T-helper 17 cell (primary cell): ENCODE measurements at places on chromosomes 7 and 10.

GRCh38 chr10:4723860-4724259 lies 102.1 kb upstream of the AKR1E2 start:
- DNase-seq = no peak

GRCh38 chr10:78974617-78975317 lies 94.0 kb upstream of the ZMIZ1 start:
- peak; percentile 27 for DNase-seq

- no peak for DNase-seq
Observed at GRCh38 chr10:93755443-93756116, 2.2 kb upstream of the LGI1 start.

DNA sequence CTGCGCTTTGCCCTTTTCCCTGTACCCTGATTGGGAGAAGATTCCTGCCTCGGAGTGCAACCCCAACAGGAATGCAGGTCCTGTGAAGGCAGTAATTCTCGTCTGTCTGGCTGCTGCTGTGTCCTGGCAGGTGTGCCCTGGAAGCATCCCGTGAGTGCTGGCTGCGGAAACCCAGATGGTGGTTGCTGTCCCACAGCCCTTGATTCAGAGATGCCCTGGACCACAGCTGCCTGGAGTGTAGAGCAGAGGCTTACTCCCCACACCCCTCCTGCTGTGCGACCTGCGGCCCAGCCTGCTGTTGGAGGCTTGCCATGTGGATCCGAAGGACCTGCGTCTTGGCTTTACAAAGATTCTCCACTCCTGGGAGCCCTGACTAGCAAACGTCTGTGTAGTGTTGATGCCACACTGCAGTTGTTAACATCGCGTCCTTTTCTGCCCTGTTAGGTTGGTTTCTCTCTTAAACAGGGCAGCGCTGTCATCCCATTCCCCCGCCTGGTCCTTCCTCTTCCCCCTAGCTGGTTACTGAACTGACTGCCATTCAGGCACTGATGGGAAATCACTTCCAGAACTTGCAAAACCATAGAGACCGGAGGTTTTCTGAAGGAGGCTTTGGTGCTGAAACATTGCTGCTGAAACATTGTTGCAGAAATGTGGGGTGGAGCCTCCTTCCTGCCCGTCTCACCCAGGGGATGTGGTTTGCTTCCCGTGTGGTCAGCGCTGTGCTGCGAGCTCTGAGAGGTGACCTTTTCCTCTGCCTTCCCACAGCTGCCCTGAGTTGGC lies 53.3 kb downstream of the DNAJB6 start:
- no peak for DNase-seq

GRCh38 chr7:67018940-67019339 lies 22.3 kb downstream of the TYW1 start:
- DNase-seq = no peak

DNA sequence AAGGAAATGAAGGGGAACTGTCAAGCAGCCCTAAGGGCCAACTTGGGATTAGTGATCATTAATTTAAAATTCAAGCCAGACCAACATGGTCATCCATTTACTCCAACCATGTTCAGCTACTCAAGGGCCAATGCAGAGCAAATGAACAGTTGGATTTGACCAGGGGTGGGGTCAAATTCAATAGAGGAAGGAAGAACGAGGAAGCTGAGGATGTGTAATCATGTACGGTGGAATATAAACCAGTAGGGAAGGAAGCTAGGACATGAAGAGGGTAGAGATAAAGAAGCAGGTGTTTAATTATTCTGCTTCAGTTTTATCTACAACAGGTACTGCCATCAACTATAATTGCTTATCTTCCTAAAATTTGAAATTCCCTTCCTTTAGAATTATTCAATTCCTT lies 81.6 kb downstream of the HIBADH start:
- no peak for DNase-seq

DNA sequence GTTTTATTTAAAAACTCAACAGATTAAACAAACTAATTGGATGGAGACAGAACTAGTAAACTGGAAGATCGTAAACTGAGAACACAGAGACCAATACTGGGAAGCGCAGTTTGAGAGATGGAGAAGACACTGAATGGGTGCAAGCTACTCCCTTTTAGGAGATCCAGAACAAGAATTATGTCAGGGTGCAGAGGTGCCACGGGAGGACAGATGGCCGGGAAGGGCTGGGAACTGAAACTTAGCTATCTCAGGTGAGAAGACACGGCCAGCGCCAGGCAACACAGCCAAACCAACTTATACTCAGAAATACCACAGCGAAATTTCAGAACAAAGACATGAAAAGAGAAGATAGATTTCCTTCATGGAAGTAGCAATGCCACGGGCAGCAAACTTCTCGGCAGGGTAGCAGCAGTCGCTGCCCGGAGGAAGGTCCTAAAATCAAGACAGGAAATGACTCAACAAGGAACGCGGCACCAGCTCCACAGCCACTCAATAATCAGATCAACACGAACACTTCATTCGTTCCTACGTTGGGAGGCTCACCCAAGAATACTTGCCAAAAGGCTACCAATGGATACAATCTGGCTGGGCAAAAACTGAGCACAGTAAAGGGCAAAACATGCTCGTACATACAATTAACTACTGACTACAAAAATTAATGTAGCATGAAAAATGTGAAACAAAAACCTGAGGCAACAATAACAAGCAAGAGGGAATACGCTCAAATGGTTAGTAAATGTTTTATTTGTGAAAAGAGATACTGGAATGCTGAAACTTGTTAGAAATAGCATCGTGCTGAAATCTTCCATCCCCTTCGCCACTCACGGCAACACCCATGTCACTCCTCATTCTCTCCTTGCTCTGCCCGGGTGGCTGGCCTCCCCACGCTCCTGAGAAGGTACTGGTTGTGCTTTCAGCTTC lies 2.2 kb upstream of the LRRC27 start:
- DNase-seq = no peak

- DNase-seq = no peak
Observed at GRCh38 chr7:10436302-10436701, 537.4 kb upstream of the PHF14 start.

GRCh38 chr10:60028081-60028480 lies 121.7 kb upstream of the CCDC6 start:
- no peak for DNase-seq

GRCh38 chr7:81769891-81770727 lies at the start of gene HGF:
HGF (minus strand) TSS chr7:81770047; CDS start chr7:81769971, 76 bp downstream.
- no peak for DNase-seq

DNA sequence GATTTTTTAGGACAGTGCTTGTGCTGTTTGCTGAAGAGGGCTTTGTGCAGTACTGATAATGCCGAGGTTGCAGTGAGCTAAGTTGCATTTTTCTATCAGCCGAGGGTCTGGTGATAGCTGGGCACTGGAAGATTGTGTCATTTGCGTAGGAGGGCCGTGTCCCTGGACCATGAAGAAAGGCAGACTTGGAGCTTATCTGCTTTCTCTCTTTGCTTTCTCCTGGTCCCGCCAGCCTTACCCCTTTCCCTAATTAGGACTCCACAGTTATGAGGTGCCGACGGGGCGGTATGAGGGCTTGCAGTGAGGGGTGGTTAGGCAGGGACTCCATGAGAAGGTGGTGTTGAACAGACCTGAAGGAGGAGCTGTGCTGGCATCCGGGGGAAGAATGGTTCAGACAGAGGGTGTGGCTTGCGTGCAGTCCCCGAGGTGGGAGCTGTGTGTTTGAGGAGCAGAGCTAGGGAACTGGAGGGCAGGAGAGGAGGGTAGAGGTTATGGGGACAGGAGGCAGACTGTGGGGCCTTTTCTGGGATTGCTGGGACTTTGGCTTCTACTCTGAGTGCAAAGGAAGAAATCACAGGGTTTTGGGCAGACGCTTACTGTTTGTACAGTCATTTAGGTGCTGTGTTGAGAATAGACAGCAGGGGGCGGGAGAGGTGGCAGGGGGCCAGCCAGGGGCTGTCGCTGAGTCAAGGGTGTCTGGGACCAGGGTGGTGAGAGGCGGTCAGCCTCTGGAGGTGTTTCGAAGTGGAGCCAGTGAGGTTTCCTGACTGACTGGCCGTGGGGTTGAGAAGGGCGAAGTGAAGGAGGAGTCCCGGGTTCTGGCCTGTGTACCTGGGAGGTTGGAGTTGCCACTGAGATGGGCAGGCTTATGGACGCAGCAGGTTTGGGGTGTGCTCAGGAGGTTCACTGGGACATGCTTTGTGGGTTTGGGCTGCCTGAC lies 43.4 kb downstream of the PRF1 start:
- no peak for DNase-seq

- DNase-seq = no peak
Observed at GRCh38 chr10:11573497-11573896, 38.0 kb downstream of the USP6NL start.

DNA sequence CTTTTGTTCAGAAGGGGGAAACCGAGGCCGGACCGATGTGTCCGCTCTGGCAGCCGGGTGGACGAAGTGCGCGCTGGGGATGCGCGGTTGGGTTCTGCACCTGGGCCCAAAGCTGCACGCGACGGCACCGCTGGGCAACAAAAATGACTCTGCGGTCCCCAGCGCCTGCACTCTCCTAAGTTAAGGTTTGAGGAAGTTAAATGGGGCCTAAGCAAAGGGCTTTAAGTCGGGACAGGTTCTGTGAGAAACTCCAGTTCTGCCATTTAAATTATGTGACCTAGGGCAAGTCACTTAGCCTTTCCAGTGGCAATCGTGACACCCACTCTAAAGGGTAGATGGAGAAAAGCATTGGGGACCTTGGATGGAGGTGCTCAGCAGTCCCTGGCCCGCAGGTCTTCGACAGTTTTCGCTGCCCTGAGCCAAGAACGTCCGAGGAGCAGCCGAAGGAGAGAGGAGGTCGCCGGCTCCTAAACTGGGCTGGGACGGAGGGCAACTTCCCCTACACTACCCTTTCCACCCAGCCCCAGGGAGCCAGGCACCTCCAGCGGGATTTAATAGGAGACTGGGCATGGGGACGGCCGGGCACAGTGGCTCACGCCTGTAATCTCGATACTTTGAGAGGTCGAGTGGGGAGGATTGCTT lies 534 bp upstream of the ACBD5 start:
- DNase-seq = no peak

- DNase-seq = no peak
Observed at GRCh38 chr7:17434841-17435692, 136.6 kb downstream of the AHR start.

- no peak for DNase-seq
Observed at GRCh38 chr7:31705377-31705776, 18.4 kb downstream of the PPP1R17 start.

DNA sequence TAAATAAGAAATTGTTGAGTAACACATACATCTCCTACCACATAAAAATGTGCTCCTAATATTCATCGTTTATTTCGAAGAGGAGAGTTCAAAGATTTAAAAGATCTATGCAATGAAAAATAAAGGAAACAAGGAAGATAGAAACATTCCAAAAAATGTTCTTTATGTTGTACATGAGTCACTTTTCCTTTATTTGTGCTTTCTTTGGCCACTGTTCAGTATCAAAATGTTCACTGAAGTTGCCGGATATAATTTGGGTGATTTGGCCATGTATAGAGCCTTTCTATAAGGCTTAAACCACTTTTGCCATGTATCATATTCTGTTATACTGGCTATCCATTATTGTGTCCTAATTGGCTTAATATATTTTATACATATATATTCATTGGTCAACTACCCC lies 62.9 kb upstream of the PRR15 start:
- no peak for DNase-seq

GRCh38 chr7:17623546-17624185 lies 316.6 kb downstream of the SNX13 start:
- no peak for DNase-seq

GRCh38 chr10:119355930-119356329 lies 148.6 kb downstream of the GRK5 start:
- DNase-seq = no peak

DNA sequence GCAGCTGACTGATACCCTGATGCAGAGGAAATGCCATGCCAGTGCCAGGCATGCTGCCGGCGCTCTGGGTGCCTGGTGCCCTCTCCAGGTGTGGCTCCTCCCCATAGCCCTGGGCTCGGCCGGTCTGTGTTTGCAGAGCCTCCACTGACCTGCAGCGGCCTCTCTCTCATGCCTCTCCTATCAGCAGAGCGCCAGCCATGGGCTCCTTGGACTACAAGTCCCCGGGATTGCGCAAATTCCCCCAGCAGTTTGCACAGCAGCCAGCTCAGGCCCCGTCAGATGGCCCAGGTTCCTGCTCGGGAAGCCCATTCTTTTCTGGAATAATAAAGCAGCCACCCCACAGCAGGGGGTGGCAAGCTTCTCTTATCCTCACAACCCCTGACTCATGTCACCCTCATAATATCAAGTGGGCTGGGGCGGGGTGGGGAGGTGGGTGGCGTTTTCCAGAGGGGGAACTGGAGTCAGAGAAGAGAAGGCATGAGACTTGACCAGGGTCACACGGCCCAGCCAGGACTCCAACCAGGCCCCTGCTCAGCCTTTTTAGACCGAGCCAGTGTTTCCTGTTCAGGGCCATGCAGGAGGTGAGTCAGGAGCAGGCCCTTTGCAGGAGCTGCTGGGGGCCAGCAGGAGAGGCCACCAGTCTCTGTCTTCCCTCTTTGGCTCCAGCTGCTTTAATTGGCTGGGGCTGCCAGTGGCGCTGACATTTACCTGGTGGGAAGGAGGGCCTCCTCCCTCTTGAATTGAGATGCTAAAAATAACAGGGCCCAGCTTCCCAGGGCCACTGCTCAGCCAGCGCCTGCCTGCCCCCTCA lies 58.6 kb downstream of the ZMIZ1 start:
- no peak for DNase-seq

GRCh38 chr7:35259523-35259908 lies 5.6 kb upstream of the TBX20 start:
- no peak for DNase-seq

DNA sequence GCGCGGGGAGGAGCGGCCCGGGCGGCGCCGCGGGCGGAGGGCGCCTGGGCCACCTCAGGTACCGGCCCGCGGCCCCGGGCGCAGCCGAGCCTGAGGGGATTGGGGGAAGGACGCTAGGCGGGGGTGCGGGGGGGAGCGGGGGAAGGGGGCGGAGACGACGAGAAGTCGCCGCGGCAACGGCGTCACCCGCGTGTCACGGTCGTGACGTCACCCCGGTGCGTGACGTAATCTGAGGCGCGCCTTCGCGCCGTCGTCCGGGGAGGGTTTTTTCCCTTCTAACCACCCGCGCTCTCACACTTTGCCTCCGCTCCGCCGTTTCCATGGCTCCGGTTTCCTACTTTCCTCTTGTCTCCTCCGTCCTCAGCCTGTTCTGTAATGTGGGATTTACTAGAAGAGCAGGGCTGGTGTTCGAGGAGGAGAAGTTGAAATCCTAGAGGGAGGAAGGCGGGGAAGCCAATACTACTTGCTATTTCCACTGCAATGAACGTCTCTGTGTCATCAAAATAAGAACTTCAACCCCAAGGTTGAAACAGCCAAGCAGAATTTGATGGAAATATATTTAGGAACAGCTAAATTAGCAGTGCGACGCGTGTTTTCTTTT lies at the start of gene BRAF:
BRAF (minus strand) TSS at position 109 of the 601 bp plus-strand sequence. CDS start 226 bp downstream, outside the sequence.
- DNase-seq = peak; percentile 92

GRCh38 chr10:78950656-78951587 lies 117.8 kb upstream of the ZMIZ1 start:
- no peak for DNase-seq

GRCh38 chr7:68671671-68672070 lies 926.6 kb upstream of the AUTS2 start:
- no peak for DNase-seq
